ENCODE measurements at places on chromosomes 11 and 22.

DNA sequence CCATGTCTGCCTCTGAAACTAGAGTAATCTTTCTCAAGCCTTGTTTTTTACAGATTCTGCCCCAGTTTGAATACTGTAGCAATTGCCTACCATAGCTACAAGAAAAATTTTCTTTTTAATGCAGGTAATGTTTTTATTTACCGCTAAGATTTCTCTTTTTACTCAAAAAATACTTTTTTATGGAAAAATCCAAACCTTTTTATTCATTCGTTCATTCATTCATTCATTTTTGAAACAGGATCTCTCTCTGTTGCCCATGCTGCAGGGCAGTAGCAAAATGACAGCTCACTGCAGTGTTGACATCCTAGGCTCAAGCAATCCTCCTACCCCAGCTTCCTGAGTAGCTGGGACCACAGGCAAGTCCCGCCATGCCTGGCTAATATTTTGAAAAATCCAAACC, 2.7 kb upstream of the CPT1A start:
- DNase-seq: no peak

- no peak for DNase-seq
Measured at GRCh38 chr11:76790251-76790650, 7.1 kb downstream of the TSKU start.

DNA sequence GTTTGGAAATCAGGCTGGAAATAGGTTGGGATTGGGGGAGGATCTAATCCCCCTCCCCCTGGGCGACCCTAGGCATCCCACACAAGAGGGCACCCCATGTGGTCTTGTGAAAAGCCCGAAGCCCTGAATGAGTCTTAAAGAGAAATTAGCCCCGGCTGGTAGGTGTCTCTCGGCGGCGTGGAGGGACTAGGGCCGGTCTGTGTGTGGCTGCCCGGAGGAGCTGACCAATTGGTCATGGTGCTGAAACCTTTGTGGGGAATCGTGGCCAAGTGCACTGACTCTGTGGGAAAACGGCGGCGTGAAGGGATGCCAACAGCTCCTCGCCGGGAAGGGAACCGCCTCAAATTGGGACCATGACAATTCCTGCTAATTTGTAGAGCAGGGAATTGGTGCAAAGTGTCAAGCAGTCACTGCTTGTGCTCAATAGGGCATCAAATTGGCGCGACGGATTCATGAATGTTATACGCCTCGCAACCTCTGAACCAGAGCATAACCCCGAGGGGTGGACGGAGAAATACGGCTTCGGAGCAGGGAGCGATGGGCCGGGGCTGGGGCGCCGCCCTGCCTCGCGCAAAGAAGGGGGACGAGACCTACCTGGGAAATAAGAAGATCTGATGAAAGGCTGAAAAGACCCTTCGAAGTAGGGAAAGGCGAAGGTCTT, 1.5 kb downstream of the DBX1 start:
- no peak for DNase-seq

- no peak for DNase-seq
Measured at GRCh38 chr11:43561832-43562231, 118.7 kb upstream of the HSD17B12 start.

- DNase-seq: no peak
Measured at GRCh38 chr11:94730153-94730552, 38.0 kb upstream of the AMOTL1 start.

DNA sequence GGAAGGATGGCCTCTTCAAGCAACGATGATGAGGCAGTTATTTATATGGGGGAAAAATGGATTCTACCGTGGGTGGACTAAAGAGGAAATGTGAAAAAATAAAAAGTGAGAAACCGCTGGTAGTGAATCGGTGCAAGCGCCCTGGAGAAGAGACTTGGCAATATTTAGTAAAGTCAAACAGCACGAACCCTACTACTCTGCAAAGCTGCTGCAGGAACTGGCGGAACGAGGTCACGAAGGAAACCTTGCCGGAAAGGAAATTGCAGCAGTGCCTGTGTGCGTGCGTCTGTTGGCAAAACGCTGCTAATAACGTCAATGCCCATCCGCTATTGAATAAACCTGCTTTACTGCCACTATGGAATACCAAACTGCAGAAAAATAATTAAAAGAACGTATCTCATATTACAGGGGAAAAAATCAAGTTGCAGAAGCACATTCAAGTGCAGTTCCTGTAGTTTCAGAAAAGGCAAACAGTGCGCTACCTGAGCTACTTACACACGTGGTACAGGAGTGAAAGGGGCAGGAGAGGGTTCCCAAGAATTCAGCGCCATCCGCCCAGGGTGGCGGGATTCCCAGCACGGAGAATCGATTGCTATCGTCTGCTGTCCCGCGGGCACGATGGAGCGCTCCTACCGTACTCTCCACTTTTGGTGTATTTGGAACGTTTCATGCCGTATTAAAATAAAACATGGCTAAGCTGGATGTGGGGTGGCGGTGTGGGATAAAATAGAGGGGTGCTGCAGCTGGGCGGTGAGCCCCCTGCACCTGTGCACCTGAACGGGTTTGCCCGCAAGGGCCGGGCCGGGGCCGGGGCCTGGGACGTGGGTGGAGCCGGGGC, 585 bp upstream of the NADSYN1 start:
- peak; percentile 39 for DNase-seq

DNA sequence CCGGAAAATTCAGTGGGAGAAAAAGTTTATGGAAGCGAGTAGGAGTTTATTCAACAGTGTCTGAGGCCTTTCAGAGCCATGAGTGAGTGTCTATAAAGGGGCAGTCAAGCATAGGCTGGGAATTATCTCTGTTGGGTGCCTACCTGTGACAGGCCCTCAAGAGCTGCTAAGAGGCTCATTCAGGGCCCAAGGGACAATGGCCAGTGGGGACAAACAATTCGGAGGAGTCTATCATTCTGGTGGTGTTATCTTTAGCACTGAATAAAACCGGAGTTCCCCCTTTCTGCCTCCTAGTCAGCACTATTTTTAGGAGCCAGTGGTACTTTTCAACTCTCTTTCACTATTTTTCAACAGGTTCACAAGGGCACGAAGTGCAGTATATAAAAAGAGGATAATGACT, 89.5 kb upstream of the HTATIP2 start:
- DNase-seq: no peak

- DNase-seq: no peak
Measured at GRCh38 chr11:17432002-17432401, 43.5 kb upstream of the KCNJ11 start.

DNA sequence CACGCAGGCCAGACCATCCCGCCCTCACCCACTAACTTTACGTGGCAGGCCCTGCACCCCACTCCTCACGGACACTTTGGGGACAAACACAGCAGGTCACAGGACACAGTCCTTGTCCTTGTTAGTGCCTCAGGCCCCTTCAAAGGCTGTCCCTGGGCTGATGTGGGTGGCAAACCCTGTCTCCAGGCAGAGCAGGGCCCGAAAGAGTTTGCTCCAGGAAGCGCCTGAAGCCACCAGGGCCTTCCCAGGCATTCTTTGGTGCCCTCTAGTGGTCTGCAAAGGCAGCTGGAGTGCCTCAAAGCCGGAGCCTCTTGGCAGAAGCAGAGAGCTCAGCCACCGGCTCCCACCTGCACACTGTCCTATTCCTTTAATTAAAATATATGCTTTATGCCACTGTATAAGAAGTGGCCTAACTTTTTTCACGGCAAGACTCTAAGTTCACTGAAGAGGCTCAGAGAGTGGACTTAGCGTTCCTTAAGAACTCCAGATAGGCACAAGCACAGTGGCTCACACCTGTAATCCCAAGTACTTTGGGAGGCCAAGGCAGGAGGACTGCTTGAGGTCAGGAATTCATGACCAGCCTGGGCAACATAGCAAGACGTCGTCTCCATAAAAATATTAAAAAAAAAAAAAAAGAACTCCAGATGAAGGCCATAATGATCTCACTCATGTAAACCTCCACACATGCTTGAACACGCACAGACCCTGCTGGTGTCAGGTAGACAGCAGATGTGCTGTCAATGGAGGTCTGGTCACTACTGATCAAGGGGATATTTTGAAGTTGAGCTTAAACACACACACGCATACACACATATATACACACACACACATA, 11.1 kb downstream of the TXN2 start:
- peak; percentile 71 for DNase-seq

DNA sequence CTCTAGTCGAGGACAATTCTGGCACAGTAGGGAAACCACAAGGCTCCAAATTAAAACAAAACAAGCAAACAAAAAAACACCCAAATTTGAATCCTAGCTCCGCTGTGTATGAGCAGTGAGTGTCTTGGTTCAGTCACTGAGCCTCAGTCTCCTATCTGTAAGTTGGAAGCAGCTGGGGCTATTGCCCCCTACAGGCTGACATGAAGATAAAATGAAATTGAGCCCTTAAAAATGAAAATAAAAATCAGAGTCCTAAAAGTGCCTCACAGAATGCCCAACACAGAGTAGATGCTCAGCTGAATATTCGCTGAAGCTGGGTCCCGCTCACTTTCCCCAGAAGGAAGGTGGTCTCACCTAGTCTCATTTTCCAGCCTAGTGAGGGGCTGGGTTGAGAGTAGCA, 65.2 kb downstream of the PDE2A start:
- no peak for DNase-seq

DNA sequence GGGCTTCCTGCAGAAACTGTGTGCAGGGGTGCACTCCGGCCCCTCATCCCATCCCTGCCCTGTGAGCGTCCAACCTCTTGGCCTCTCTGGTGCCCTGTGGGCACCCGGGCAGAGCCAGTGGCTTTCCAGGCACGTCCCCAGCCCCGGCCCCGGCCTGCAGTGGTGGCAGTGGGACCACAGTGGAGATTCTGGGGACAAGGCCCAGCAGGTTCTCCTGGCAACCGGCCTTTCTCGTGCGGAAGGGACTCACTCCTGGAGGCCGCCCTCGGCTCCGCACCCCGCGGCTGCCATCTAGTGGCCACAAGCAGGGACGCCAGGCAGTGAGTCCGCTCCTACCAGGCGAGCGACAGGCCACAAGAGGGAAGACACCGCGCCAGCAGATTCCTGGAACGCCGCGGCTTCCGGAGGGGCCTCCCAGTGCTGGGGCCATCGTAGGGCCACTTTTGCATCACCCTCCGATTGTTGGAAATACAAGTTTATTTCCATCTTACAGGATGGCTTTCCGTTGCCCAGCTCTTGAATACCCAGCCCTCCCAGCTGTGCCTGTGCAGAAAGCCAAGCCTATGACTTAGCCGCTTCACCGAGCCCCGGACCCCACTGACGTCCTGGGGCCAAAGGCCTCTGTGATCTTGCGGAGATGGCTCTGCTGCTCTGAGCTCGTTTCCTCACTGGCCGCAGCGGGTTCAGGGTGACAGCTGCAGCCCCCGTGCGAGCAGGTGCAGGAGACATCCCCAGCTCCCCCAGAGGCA, 357.3 kb downstream of the CTTN start:
- DNase-seq: peak; percentile 26

GRCh38 chr11:111026241-111026640, 219.3 kb upstream of the POU2AF2 start:
- DNase-seq: no peak

DNA sequence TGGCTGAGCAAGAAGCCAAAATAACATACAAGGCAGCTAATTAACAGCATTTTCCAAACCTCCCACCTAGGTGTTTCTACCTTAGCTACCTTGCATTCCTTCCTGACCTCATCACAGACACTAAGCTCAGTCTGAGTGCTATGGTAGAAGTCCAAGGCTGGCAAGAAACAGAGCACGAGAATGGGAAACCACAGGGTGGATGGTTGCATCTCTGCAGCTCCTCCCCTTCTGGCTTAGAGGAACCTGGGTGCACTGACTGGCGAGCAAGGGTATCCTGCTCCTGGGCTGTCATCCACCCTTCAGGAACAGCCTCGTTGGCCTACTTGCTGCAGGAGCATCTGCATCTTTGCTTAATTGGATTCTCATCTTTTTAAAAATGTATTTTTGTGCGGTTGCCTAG, 73.1 kb upstream of the KIRREL3 start:
- no peak for DNase-seq

GRCh38 chr11:130160498-130161155, 1.0 kb downstream of the ST14 start:
- DNase-seq: no peak

- no peak for DNase-seq
Measured at GRCh38 chr11:63019506-63019905, 3.9 kb upstream of the SLC22A8 start.

- no peak for DNase-seq
Measured at GRCh38 chr22:26535603-26535908, 23.3 kb upstream of the TFIP11 start.

- DNase-seq: no peak
Measured at GRCh38 chr11:78607696-78608095, 33.0 kb upstream of the NARS2 start.

DNA sequence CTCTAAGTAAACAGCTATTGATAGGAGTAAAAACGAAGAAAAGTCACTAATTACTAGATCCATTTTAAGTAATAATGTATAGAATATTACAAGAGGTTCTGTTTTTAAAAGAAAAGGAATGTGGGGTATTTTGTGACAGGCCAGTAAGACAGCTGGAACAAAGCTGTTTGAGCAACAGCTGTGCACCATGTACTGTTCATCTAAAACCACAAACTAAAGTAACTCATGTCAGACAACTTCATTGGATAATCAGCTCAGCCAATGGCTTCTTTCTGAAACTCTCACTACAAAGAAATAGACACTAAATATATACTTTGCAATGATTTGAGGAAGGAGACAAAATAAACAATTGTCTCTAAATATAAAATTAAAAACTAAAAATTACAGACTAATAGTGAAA, 16.1 kb downstream of the RRAS2 start:
- no peak for DNase-seq

GRCh38 chr11:56950510-56950909, 38.2 kb upstream of the OR5AK2 start:
- DNase-seq: no peak

GRCh38 chr22:17961446-17961729, 63.0 kb downstream of the MICAL3 start:
- no peak for DNase-seq

- DNase-seq: no peak
Measured at GRCh38 chr11:128161994-128162393, 425.4 kb downstream of the ETS1 start.

Data from stimulated activated CD8-positive, alpha-beta memory T cell treated with anti-CD3 and anti-CD28 coated beads, Interleukin-4, amount 100 ng/mL, for 1 hour (primary cell).